ENCODE measurements at places on chromosomes 3 and 15. TPM values are rescaled to one million over a fixed set of nuclear protein-coding genes. Genes with fewer than 3 reads are reported as not detected.

DNA sequence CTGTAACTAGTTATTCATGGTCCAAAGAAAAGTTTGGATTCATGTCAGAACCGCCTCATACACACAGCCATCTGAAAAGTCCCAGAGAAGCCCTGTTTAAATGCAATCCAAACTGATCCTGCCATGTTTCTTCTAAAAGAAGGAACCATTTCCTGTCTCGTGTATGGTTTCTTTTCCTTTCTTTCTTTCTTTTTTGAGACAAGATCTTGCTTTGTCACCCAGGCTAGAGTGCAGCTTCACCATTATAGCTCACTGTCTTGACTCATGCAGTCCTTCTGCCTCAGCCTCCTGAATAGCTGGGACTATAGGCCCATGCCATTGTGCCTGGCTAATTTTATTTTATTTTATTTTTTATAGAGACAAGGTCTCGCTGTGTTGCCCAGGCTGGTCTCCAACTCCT, 77.4 kb upstream of the NSMCE3 start:
- DNase-seq = no peak

DNA sequence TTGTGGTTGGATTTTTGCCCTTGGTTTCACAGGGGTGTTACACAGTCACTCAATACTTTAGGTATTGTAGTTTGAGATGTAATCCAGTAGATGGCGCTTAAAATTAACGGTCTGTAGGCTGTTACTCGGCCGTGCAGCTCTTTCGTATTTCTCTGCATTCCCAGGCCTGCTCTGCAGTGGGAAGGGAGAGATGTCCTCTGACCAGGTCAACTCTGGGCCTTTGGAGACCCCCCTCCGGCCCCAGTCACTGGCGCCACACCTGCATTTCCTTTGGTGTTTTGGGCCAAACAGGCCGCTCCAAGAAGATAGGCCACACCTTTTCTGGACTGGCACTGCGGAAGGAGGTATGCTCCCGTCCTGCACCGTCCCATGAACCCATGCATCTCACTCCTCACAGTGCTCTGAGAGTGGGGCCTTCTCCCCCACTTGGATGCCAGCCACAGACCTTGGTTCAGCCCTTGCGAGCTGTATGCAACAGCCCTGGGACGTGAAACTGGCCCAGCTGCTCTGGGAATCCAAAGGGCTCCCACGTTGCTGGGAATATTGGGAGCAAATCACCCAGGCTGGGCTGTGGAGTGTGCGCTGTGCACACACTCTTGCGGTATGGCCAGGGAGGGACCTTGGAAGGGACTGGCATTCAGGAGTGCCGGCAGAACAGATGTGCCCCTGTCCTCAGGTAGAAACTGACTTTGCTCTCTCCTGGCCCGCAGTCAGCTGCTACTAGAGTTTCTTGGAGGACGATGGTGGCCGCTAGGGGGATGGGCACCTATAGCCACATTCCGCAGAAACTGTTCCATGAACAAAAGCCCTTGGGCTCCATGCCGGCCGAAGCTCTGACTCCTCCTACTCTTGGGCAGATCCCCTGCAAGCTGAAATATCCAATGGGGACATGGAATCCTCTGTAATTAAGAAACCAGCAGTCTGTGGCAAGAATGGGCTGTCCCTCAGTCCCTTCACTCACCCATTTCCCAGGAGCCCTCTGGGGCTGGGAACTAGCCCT, 410.5 kb upstream of the CADM2 start:
- no peak for DNase-seq

GRCh38 chr15:55588815-55589115, 620 bp upstream of the PYGO1 start:
- no peak for DNase-seq

GRCh38 chr3:13019243-13020095, 53.8 kb downstream of the IQSEC1 start:
- DNase-seq = no peak

GRCh38 chr3:124831628-124832199, 55.5 kb downstream of the ITGB5 start:
- no peak for DNase-seq

DNA sequence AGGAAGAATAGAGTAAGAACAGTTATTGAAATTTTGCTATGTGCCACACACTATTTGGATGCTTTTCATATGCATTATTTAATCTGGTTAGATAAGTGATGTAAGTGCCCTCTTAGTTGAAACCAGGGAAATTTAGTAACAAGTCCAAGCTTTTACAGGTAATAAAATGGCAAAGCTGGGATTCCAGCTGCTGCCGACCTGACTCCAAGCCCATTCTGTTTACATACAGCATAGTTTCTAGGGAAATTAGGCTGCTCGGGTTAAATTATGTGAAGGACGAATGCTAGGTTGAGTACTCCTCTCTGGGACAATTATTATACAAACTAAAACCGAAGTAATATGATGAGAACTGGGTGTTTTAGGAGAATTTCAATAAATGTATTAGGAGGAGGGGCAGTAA, 38.7 kb upstream of the FAH start:
- no peak for DNase-seq

DNA sequence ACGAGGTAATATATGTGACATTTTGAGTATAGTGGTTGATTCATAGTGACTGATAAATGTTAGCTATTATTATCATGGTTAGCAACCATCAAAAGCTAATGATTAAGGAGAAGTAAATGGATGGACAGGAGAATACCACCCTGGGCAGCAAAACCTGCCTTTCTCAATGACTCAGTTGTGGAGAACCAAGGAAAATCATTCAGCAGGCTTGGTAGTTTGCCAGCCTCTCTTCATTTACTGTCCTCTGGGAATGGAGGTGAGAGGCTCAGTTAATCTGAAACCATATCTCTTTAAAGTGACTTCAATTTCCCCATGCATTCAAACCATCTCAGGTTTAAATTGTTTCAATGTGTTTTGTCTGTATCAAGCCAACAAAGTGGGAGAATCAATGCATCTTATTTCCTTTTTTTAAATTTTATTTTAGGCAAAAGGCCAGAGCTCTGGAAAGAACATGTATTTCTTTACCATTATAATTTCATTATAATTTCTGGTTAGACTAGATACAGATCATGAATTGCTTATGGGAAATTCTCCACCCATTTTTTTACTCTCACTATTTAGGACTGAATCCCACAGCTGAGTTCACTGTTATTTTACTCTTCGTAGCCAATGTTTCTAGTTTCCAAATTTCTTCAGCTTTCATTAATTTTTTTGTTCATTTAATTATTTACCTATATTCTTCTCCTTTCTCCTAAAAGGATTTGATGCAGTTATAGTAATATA, 2.7 kb downstream of the TM4SF18 start:
- DNase-seq = no peak

Gene TUSC7
- not detected for total RNA-seq

Gene SMCO1
- total RNA-seq = not detected

Gene SERINC4
- not detected for total RNA-seq

Gene PLSCR5
- not detected for total RNA-seq

Gene SEC22C
- total RNA-seq = 78.5 TPM
